ENCODE measurements at places on chromosomes 11 and 22.

- DNase-seq = no peak
These were observed at the start of gene OR2D2 for GRCh38 chr11:6892400-6892799. OR2D2 (minus strand) TSS chr11:6892500; CDS start chr11:6892500, 0 bp downstream.

DNA sequence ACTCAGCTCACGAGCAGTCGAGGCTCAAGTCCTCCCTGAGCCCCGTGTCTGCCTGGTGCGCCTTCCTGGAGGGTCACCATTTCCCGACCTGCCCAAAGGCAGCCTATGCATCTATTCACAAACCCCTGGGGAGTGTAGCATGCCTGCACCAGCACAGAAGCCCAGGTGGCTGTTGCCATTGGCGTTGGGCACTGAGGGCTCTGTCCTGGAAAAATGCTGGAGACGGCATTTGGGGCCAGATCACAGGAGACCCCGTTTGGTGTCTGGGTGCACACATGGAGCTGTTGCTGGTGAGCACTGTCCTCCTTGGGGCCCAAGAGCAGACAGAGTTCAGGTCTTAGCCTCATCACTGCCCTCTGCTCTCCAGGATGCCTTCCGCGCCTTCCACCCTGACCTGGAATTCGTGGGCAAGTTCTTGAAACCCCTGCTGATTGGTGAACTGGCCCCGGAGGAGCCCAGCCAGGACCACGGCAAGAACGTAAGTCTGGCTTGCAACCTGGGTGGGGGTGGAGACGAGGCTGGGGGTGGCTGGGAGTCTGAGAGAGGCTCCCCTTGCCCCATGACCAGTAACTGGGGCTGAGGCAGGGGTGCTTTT lies 9.4 kb downstream of the FADS2 start:
- no peak for DNase-seq

DNA sequence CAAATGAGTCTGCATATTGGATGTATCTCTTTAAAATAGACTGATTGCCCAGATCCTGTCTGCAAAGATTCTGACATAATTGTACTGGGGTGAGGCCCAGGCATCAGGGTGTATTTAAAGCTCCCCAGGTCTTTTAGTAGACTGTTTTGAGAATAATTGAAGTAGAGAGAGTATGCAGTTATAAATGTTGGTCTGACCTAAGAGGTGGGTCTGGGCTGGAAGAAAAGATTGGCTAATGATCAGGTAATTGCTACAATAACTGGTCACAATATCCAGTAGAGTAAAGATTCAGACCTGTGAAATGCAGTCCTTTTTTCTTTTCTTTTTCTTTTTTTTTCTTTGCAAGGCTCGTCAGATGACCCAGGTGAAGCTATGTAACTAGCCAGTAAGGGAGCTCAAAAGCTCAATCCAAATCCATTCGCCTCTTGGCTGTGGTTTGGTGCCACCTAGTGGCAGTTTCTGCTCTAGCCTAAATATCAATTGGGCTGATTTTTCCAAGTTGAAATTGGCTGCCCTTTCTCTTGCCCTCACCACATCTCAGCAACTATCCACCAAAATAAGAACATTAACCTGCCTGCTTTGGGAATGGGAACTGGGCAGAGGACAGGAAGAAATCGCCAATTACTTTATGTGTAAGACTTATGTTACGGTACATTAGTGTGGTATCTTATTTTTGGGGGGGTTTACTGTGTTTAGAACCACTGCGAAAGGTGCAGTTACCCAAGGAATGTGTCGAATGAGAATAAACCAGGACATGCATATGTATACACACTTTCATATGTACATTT lies 45.9 kb downstream of the ZNF143 start:
- DNase-seq = peak; percentile 62

- no peak for DNase-seq
These were observed 79.7 kb upstream of the KCNQ1OT1 start for GRCh38 chr11:2779499-2779980.

DNA sequence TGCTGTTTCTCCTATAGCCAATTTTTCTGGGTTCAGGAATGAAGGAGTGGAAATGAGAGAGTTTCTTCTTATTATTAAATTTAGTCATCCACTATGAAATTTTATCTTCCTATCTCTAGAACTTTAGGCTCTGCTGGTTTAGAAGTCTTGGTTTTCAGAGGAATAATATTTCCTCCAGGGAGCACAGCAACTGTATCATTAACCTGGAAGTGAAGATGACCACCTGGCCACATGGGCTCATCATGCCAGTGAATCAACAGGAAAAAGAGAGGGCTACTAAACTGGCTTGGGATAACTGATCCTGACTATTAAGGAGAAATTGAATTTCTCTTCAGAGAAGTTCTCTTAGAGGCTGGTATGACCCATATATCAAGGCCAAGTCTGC lies 44.4 kb downstream of the ADM start:
- DNase-seq = no peak

- no peak for DNase-seq
These were observed 38.0 kb downstream of the EIF3F start for GRCh38 chr11:8025123-8025522.

- no peak for DNase-seq
These were observed 121.0 kb downstream of the LUZP2 start for GRCh38 chr11:24617856-24618255.

DNA sequence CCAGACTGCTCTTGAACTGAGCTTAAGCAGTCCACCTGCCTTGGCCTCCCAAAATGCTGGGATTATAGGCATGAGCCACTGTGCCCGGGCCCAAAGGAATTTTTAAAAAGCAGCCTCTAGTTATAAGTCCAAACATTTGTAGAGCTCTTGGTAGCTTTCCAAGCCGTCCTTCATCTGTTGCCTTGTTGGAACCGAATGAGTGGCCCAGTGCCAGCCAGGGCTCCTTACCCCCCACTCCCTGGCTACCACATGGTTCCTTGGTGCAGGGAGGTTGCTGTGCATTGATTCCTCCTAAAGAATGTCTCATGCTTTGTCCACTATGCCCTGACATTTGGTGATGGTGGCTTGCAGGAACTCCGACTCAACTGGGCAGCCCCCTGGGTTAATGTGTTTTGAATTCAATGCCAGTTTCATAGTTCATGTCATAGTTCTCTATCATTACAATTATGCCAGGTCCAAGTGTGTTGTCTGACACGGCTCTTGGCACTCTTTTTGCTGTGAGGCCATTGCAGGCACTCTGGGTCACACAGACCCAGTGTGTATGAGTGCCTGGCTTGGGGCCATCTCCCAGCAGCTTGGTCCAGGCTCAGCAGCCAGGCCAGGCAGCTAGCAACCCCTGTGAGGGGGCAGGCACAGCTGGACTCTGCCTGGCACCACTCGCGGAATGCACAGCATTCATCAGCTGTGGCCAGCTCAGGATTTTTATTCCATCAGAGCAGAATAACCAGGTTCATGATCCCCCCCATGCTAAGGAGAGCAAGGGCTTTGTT lies 13.3 kb upstream of the MICALL1 start:
- no peak for DNase-seq

GRCh38 chr11:70863186-70863585 lies 389.2 kb downstream of the SHANK2 start:
- DNase-seq = no peak

- no peak for DNase-seq
These were observed 12.0 kb downstream of the FAM111A start for GRCh38 chr11:59154610-59155009.

DNA sequence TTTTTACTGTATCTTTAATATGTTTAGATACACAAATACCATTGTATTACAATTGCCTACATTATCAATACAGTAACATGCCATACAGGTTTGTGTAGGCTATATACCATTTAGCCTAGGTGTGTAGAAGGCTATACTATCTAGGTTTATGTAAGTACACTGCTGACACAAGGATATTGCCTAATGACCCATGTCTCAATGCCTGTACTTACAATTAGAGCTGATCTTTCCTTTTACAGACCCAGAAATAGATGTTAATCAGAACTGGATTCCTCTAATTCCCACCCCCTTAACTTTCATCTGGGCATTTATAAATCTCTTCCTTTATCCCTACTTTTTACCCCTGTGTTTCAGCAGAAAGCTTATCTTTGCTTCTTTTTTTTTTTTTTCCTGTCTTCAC lies 229.5 kb downstream of the METTL15 start:
- DNase-seq = no peak

DNA sequence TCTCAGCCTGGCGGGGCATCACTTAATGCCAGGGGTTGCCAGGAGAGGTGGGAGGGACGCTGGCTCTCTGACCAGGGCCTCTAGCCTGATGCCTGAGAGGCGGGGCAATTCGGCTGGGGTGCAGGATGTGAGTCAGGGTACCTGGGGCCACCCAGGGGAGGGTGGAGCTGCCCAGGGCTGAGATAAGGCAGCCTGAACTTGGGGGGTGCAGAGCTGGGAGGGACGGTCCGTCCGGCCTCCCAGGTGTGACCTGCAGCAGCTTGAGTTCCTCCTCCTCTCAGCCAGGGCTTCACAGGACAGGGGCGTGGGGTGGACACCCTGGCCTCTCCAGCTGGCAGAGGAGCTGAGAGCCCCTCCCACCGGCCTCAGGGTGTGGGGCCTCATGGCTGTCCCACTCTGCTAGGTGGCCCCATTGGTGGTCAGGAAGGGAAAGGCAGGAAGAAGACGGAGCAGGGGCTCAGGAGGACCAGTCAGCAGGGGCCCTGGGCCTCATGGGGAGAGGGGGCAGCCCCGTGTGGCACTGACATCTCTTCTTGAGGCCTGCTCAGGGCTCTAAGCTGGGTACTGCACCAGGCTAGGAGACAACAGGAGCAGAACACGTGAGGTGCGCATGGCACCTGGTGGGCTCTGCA lies 942 bp upstream of the RPS6KA4 start:
- DNase-seq = no peak

DNA sequence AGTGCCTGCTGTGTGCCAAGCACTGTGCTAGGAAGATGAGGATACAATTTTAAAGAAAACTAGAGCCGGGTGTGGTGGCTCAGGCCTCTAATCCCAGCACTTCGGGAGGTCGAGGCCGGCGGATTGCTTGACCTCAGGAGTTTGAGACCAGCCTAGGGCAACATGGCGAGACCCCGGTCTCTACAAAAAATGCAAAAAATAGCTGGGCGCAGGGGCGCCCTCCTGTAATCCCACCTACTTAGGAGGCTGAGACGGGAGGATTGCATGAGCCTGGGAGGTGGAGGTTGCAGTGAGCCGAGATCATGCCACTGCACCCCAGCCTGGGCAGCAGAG lies 8.3 kb downstream of the TPBGL start:
- no peak for DNase-seq

- DNase-seq = no peak
These were observed 66.2 kb downstream of the CADM1 start for GRCh38 chr11:115437902-115438575.

GRCh38 chr11:64747961-64748665 lies 4.2 kb upstream of the RASGRP2 start:
- no peak for DNase-seq

- no peak for DNase-seq
These were observed 3.4 kb downstream of the OVOL1 start for GRCh38 chr11:65790104-65790901.

- no peak for DNase-seq
These were observed 103.9 kb downstream of the SEZ6L start for GRCh38 chr22:26273011-26273675.

DNA sequence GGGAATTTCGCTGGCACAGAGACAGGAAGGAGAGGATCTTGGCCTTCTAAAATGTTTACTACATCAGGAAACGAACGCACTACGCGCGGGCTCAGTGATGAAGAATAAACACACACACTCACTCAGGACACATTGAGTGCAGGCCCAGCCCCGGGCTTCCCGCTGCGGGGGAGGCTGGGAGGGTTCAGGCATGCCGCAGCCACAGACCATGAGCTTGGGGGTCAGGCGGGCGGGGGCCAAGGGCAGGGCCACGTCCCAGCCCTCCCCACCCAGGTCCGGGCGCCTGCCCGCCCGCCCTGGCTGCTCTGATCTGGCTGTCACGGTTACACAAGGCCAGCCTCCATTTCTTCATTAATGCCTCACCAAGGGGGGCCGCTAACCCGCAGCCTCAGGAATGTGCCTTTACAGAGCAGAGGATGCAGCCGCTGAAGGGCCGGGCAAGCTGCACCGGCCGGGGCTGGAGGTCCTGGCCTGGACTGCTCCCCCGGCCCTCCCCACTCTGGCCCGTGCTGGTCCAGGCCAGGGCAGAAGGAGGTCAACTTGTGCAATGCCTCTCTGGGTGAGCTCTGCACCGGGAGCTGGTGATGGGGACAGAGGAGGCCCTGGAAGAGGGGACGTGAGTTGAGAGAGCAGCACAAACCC lies 41.7 kb downstream of the IGF2 start:
- DNase-seq = no peak

- no peak for DNase-seq
These were observed 24.0 kb upstream of the MPPED1 start for GRCh38 chr22:43387815-43388214.

DNA sequence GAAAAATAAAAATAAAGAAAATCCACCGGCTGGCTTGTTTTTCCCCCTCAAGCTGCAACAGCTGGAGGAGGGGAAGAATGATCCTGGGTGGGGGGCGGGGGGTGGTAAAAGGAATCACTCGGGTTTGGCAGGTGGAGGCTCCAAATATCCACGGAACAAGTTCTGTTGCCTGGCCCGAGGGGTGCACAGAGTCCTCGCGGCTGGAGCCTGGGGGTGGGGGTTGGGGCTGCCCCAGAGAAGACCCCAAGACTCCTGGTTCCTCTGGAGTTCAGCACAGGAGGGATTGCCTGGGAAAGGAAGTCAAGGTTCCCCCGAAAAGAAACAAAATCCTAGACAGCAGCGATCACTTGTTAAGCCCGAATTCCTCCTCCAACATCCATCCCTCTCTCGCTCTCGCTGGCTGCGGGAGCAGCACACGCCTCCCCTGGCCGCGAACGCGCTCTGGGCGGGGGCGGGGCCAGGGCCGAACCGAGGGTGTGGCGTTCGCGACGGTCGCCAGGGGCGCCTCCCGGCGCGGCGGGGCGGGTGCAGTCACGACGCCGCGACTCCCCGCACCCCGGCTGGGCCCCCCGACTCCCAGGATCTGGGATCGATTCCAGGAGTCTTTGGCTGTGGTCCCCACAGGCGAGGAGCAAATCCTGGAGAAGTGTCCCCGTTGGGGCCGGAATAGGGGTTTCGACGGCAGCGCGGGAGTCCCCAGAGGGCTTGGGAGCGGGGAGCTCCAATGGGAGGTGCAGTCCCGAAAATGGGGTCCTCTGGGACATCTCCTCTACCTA lies at the start of gene KCNA4:
TSS of gene KCNA4 (minus strand) at position 443 of the 776 bp plus-strand sequence. CDS start 4,352 bp downstream, outside the sequence.
- DNase-seq = no peak

- no peak for DNase-seq
These were observed 14.3 kb downstream of the MOV10L1 start for GRCh38 chr22:50104141-50104544.

- DNase-seq = no peak
These were observed 22.1 kb downstream of the TAB1 start for GRCh38 chr22:39421691-39422090.

DNA sequence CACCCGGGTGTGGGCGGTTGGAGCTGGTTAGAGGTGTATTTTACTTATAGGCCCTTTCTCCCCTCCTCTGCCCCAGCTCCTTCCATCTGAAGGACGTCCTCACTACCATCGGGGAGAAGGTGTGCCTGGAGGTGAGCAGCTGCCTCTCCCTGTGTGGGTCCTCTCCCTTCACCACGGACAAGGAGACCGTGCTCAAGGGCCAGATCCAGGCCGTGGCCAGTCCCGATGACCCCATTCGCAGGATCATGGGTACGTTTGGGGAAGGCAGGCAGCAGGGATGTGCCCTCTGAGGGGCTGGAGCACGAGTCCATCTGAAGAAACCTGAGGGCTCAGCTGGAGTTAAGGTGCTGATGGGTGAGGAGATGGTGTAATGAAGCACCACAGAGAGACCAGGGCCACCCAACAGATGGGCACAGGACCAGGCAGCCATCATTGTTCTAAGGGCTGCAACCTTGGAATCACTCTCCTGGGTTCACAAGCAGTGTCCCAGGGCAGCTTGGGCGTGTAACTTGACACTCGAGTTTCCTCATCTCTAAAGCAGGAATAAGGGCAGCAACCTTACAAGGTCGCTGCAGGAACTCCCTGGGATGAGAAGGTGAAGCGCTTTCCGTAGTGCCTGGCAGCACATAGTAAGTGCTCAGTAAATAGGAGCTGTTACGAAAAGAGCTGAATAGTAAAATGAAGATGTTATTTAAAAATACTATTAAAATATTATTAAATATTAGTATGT lies 29.4 kb downstream of the TCP11L1 start:
- no peak for DNase-seq

Data from activated CD4-positive, CD25-positive, alpha-beta regulatory T cell treated with anti-CD3 and anti-CD28 coated beads, Interleukin-2, amount 50 U/mL, for 16 hours (primary cell).